ENCODE measurements at places on chromosomes 2 and 18.

DNA sequence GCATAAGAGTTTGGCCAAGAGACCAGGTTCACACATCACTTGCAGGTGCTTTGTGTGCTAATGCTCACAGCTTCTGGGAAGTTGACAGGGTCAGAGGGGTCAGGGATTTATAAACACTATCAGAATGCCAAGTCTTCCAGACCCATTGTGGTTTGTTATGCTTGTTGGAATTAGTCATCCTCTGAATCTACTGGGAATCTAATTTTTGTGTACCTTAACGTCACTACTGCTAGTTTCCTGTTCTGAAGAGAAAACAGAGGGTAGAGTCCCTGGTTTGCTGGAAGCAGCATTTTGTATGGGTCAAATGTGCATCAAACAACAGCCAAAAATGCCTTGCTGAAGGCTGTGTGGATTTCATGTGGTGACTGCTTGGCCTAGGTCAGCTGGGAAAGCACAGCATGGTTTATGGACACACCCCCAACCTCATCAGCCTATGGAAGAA is 33.3 kb downstream of the ANTXR1 start:
- DNase-seq, result no peak

- DNase-seq, result peak; percentile 3
These were observed 28.8 kb upstream of the WDR75 start for GRCh38 chr2:189412330-189412953.

DNA sequence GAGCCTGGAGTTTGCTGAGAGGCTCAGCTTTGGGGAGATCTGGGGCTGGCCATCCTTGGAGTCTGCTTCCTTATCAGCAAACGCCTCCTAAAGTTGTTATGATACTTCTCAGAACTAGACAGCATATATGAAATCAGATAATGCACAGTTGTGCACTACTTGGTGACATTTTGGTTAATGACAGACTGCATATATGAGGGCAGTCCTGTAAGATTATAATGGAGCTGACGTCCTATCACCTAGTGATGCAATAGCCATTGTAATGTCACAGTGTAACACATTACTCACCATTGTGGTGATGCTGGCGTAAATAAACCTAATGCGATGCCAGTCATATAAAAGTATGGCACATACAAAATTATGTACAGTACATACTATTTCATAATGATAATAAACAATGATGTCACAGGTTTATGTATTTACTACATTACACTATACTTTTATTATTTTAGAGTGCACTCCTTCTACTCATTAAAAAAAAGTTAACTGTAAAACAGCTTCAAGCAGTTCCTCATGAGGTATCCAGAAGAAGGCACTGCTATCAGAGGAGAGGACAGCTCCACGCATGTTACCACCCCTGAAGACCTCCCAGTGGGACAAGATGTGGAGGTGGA is 298.1 kb upstream of the REV1 start:
- DNase-seq, result no peak

DNA sequence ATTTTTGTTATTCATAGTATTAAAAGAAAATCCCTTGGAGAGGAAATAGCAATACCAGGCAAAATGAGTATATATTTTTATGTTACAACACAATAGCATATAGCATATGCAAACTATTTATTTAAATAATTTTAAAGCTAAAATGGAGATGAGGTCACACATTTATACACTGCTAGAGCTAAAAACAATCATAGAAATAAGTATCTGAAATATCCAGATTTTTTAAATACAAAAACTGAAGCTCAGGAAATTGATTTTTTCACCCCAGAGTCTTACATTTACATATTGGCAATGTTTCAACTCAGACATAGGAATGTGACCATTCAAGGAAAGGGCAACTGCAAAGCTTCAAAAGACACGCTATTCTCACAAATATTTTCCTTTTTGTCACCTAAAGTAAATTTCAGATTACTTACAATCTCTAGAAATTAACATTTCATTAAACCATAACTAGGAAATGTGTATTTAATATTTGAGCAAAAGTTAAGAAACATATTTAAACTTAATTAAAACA is 8.9 kb downstream of the TFPI start:
- DNase-seq, result no peak

All from stimulated activated CD8-positive, alpha-beta memory T cell treated with anti-CD3 and anti-CD28 coated beads, Interleukin-15, amount 100 ng/mL, for 48 hours (primary cell).